NCI-H510A (cell line): ENCODE measurements at places on chromosomes 3 and 15.
A peak's percentile ranks its signal among the peaks of the same experiment; 100 is the strongest.

DNA sequence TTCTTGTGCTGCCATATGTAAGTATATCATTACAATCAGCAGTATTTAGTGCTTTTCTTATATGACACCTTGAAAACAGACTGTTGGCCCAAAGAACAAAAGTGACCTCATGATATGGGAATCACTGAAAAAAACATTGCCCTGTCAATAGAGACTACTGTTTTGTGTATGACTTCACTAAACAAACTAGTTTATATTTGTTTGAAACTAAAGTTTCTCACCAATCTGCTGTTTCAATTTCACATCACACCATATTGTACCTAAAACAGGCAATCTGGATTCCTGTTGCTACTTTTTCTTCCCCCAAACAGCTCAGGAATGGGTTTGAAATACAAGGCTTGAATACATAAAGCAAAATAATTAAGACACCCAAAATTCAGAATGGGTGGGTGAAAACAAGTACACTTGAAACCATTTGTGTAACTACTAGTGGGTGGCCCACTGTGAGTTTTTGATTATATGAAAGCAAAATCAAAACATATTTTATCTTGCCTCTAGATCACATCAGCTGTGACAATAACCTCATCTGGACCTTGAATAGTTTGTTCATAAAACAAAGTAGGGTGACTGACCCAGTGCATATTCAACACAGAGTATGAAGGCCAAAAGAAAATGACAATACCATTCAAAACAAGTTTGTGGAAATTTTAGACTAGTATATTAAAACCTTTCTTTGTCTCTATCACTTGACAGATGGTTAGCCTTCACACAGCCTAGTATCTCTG, 5.9 kb downstream of the ZBTB20 start:
- no peak for DNase-seq

DNA sequence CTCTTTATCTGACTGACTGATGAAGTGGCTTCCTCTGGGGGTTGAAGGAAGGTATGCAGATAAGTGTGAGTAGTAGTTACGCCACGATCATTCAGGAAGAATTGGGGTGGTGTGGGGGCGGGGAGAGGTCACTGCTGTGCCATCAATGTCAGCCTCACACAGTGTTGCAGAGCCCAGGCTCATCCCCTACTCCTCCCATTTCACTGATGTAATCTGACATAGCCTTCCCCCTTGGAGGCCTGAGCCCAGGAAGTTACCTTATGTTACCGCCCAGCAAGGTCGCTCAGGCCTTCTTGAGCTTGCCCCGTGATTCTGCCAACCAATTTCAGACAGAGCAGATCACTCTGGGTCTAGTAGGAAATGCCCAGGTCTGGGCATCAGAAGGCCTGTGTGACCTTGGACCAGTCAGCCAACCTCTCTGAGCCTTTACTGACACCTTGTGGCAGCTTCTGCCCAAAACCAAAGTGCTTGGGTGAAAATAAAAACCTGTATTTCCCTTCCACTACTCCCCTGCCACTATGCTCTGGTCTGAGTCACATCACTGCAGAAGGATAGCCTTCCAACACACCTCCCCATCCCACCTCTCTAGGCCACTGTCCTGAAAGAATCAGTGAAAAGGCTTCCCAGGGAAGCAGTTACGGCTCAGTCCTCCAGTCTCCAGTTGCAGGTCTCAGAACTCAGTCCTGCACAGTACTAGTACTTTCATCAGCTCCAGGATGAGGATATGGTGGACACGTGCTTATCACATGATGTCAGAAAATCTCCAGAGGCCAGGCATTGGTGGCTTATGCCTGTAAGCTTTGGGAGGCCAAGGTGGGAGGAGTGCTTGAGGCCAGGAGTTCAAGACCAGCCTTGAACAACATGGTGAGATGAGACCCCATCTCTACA, 28.1 kb upstream of the INSYN1 start:
- DNase-seq: no peak

DNA sequence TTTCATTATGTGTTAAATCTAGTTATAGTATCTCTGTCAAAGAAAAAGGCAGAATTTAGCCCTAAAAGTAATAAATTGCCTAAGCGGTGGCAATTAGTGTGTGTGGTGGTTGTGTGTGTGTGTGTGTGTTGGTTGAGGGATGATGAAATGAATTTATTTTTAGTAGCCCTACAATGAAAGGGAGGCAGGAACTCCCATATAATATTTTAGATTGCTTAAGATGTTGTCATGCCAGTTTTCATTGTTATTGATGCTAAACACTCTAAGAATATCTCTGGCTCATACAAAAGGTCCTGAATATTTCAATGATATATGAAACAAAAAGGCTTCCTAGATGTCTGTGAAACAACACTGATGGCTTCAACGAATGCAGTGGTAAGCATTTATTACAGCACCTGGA, 140.6 kb upstream of the TBC1D5 start:
- no peak for DNase-seq

- DNase-seq: peak; percentile 96
Measured at GRCh38 chr3:49903451-49904424, at the start of gene MST1R. Gene MST1R (minus strand): TSS chr3:49903873. CDS start chr3:49903609, 264 bp downstream.

DNA sequence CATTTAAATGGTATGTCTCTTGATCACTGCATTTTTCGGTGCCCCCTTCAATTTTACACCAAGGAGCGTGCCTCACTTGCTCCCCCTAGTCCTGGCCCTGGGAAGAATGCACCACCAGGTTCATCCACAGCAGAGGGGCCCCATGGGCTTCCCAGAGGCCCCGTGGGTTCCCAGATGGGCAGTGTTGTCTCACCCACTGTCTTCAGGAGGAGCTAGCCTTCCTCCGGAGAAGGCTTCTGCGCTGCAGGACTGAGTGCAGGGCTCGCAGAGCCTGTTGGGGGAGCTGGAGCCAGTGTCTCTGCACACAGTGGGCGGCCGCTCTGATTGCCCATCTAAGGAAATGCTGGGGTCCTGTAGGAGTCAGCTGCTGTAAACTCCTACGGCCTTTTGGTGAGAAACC, 45.9 kb downstream of the POLR2M start:
- DNase-seq: no peak

DNA sequence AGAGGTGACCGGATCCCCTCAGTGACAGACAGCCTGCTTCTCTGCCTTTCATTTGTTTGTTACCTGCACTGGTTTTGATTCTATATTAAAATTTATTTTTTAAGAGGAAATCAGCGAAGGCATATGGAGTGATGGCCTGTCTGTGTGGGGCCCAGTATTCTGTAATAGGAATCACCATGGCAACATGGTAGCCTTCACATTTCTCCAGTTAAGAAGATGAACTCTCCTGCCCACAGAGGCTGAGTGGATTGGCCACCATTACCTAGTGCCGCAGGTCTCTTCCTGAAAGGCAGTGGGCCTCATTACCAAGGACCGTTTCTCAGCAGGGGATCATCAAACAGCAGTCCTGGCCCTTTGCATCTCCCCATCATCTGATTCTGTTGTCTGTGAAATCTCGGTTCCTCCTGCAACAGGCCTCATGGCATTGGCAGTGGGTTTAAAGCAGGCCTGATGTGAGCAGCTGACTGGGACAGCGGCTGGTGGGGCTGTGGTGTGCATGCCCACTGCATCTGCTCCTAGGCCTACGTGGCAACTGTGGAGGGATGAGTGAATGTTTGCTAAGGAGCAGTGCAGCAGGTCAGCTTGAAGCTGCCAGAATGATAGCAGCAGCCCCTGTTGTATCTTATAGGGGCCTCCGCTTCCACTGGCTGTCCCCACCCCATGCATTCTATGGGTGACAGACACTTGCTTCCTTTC, 114.5 kb downstream of the CHCHD6 start:
- no peak for DNase-seq

DNA sequence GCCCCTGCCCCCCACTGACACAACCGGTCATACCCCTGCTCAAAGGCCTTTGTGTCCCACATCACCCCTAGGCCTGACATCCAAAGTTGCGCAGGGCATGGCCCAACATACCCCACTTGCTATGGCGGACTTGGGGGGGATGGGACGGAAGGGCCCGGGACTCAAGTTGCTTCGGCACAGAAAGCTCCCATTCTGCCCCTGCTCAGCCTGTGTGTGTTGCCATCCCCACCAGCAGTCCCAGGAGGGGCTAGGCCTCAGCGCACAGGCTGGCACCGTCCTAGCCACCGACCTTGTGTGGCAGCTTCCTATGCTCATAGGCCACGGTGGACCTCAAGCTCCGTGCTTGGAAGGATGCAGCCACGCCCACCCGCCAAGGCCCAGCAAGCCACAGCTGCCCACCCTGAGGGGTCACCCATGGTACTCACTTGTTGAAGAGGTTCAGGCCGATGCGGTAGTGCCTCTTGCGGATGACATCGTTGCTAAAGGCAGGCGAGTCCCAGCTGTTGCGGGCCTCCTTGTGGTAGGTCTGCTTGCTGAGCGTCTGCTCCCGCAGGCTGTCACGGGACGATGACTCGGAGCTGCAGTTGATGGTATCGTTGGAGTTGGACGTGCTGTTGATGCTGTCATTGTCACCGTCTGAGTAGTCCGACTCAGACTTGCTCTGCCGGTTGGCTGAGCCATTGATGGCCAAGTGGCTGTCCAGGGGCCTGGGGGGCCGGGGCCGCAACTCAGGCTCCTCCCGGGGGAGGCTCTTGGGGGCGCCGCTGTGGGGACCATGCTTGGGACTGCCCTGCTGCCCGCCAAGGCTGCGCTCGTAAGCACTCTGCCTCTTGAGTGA, 93.9 kb upstream of the RPL32 start:
- no peak for DNase-seq

- no peak for DNase-seq
Measured at GRCh38 chr3:13497386-13497785, 17.3 kb downstream of the HDAC11 start.

DNA sequence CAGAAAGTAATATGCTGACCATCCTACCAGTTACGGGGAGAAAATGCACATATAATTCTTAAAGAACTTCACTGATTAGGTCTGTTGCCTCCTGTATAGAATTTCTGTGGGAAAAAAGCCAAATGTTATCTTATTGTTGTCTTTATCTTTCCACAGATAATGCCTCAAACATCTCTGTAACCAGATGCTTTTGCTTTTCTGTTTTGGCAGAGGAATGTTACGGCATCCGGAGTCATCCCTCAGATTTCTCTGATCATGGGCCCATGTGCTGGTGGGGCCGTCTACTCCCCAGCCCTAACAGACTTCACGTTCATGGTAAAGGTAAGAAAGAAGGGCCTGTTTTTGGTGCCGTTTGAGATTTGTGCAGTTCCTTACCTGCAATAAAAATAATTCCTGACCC, 33.5 kb downstream of the PCCB start:
- no peak for DNase-seq

GRCh38 chr15:80913541-80913940, 76.1 kb downstream of the MESD start:
- no peak for DNase-seq

GRCh38 chr15:40088929-40089755, 19.5 kb downstream of the BMF start:
- no peak for DNase-seq

DNA sequence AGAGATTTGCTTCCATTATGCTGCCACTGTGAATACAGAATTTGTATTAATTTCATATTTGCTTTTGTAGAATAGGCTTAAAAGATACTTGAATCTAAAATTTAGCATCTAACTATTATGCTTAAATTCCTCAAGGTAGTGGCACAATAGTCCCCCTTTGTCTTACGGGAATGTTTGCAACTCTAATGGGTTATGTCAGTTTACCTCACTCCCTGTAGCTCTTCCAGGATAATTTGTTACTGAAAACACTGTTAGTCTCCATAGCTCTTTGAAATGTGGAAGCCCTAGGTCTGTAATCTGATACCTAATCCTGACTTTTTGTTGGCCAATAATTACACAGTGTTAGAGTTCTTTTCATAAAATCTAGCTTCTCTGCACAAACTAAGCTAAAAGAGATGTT, 433.4 kb downstream of the PYDC2 start:
- DNase-seq: no peak

DNA sequence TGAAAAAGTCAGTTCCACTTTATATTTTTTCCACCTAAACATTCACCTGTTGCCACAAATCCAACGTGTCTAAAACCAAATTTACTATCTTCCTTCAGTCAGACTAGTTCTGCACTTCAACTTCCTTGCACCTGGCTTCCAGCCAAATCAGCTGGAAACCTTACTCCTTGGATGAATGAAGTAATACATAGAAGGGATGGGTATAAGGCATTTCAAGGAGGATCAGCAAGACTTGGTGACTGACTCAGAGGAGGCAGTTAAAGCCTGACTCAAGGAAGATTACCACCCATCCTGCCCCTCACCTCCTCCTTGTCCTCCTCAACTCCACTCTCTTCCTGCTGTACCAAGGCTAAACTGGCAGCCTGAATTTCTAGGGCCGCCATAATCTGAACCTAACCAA, 37.1 kb downstream of the QTRT2 start:
- DNase-seq: no peak

DNA sequence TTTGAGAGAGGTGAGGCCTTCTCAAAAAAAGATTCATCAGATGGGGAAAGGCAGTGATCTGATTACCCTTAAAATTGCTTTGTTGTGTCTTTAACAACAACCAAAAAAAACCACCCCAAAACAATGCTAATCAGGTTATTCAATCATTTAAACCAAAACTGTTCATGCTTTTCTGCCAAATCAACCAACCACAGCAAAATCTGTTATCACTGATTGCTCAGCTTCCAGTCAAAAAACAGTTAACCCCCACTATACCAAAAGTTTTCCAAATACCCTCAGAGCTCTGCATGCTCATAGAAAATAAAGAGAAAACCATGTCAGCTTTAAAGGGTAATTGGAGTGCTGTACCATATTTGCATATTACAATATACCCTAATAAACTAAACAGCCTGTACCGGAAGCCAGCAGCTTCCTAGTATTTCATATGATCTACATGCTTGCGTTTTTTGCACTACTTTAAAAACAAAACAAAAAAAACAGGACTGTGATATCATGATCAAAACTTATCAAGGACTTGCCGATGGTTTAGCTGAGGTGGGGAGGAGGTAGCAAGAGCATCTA, 22.8 kb downstream of the SATB1 start:
- no peak for DNase-seq

- DNase-seq: no peak
Measured at GRCh38 chr3:17745301-17745700, 2.9 kb upstream of the TBC1D5 start.

DNA sequence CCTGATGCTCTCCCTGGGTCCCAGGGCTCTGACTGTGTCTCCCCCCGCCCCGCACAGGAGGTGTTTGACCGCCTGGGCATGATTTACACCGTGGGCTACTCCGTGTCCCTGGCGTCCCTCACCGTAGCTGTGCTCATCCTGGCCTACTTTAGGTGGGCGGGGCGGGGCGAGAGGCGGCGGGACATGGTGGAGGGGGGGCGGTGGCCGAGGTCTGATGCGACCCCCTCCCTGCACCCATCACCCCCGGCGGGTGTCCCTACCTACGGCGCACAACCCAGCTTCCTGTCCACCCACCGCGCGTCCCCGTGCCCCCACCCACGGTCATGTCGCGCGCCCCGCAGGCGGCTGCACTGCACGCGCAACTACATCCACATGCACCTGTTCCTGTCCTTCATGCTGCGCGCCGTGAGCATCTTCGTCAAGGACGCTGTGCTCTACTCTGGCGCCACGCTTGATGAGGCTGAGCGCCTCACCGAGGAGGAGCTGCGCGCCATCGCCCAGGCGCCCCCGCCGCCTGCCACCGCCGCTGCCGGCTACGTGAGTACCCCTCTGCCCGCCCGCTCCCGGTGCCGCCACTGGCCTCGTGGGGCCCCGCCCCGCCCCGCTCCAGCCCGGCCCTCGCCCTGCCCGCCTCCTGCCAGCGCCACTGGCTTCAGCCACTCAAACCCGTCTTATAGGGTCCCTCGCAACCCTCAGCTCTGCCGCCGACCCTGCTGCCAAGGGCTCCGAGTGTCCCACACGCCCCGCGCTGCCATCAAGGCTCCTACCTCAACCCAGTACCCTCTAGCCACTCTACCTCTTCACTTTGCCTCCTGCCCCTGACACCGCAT, 21.0 kb downstream of the PTH1R start:
- no peak for DNase-seq
